ENCODE measurements at places on chromosomes 4 and X.

GRCh38 chrX:17459008-17459611 is 84.1 kb downstream of the NHS start:
- DNase-seq = no peak

- no peak for DNase-seq
Observed at GRCh38 chr4:102868153-102868780, 525 bp upstream of the CISD2 start.

DNA sequence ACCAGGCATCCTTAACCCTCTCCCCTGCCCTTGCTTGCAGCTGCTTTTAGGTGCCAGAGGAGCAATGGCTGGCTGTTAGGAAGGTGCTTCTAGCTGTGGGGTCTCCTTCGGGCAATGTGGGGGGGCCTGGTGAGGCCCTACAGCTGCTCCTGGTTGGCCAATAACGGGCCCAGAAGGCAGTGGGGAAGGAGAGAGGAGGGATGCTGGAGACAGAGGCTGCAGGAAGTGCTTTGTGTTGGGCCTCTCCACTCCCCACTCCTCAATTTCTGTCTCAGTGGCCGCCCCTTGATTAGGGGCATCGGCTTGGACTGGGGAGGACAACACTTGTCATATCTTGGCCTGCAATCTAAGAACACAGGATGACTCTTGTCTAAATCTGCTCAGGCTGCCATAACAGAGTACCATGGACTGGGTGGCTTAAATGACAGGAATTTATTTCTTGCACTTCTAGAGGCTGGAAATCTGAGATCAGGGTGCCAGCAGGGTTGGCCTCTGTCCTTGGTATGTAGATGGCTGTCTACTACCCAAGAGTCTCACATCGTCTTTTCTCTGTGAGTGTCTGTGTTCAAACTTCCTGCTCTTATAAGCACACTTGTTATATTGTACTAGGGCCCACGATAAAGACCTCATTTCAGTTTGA is 374.3 kb downstream of the MID1IP1 start:
- DNase-seq = no peak

DNA sequence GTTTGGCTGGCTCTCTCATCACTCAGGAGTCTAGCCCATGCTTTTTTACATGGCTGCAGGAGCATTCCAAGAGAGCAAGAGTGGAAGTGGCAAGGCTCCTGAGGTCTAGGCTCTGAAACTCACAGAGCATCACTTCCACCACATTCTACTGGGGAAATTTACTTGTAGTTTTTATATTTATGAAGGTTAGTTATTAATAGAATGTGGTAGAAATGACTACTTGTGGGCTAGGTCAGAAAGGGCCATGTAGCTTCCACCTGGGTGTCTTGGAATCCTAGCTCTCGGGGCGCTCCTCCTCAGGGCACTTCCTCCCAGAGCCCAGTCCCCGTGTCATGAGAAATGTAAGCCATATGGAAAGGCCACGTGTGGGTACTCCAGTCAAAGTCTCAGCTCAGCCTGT is 127.0 kb upstream of the CASK start:
- no peak for DNase-seq

- DNase-seq = no peak
Observed at GRCh38 chr4:109719604-109720003, 10.3 kb downstream of the PLA2G12A start.

DNA sequence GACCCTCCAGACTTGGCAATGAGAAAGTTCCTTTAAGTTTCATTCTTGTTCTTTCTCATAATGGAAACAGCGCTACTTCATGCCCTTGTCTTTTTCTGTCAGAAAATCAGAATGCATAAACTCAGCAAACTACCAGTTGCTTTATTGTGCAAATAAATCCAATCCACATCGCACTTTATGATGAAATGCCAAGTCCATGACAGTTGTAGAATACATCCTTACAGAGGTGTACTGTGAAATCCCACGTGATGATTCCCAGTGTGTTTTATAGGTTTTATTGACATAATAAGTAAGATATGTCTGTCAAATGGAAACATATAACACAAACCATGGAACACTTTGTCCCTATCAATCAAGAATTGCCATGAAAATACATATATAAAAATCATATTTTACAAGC is 295.0 kb downstream of the PCDH7 start:
- no peak for DNase-seq

DNA sequence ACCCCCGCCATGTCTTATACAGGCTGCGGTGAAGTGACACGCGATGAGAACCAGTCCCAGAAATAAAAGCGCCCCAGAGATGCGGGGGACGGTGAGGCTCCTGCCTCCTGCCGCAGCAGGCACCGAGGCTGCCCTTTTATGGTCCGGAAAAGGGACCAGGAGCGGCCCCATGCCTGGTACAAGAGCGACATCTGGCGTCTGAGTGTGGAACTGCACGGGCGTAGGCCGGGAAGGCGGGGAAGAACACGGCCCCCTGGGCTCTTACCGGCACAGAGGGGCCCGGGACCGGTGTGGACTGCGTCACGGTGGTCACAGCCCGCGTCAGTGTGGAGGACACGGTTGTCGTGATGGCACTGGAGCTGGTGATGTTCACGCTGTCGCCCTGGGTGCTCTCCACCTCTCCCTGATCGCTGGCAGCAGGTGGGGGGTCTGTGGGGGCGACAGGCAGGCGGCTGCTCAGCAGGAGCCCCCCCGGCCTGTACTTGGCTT is 8.9 kb upstream of the RENBP start:
- peak; percentile 62 for DNase-seq

DNA sequence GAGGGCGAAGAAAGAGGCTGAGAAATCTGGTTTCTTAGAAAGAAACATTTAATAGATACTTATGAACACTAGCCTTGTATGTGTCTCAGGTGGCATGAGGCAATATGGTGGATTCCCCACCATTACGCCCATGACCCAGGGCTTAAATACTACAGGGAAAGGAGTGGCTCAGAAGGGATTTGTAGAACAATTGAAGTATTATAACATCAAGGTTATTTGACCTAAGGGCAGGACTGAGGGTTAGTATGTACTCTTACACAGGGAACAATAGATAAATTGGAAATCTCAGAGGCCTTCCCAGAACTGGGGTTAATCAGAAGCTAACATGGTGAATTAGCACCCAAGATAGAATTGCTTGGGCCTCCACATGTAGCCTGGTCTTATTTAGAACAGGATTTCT is 11.0 kb upstream of the USP46 start:
- no peak for DNase-seq

- peak; percentile 5 for DNase-seq
Observed at GRCh38 chr4:133866328-133866699, 335.3 kb downstream of the PABPC4L start.

DNA sequence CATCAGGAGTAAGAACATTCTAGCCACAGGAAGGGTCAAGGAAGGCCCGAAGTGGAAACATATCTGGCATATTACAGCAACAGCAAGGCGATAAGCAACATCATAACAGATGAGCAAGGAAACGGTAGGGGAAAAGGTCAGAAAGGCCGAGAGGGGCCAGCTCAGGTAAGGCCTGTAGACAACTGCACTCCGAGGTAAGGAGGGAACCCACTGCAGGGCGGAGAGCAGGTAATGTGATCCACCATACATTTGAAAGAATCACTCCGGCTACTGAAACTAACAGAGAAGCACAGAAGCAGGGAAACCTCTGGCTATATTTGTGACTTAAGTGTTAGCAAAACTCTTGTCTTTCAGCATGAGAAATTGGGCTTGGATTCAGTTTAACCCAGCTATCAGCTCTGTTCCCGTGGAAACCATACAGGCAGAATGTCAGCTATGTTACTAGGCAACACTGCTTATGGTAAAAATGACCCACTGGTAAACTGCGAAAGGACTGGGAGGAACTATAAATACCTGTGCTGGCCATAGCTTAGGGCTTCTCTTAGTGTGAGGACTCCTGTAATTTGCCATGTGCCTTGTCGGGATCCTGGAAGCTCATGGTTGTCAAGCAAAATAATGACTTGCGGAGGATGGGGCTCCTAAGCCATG is 31.0 kb downstream of the FRYL start:
- no peak for DNase-seq

DNA sequence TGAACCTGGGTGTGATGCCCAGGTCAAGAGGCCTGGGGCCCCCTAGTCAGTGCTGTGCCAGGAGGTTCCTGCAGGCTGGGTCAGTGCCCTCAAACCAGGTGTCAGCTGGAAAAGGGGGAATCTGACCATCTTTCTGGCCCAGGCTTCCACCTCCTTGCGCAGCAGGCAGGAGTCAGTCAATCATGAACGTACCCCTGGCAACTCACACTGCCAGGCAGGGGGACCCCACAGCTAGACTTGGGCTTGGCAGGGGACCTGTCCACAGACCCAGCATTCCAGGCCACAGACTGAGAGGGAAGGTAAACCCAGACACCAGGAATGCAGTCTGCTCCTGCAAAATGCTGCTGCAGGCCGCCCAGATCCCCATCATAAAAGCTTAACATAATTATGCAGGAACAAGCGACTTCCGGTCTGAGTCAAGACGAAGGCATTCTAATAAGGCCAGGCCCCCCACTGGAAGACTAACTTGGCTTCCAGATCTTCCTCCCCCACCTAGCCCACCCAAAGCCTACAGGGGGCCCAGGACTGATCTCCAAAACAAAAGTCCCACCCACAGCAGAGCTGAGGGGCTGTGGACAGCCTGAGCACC is 156.3 kb downstream of the BCOR start:
- DNase-seq = peak; percentile 38

DNA sequence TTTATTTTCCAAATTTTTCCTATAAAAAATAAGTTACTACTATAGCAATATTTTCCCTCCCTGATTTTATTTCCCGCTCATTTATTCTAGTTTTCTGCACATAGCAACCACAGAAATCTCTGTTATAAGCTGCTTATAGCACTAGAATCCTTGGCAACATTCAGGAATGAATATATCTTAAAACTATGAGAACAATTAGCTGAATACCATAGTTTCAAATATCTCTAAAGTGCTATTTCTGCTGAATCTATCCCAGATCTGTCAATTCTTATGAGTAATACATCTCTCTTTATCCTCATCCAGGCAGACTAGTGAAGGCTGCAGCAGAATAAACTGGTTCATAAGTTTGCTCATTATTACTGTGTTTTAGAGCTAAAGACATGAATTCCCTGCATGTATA is 622.9 kb upstream of the DIPK2B start:
- no peak for DNase-seq

DNA sequence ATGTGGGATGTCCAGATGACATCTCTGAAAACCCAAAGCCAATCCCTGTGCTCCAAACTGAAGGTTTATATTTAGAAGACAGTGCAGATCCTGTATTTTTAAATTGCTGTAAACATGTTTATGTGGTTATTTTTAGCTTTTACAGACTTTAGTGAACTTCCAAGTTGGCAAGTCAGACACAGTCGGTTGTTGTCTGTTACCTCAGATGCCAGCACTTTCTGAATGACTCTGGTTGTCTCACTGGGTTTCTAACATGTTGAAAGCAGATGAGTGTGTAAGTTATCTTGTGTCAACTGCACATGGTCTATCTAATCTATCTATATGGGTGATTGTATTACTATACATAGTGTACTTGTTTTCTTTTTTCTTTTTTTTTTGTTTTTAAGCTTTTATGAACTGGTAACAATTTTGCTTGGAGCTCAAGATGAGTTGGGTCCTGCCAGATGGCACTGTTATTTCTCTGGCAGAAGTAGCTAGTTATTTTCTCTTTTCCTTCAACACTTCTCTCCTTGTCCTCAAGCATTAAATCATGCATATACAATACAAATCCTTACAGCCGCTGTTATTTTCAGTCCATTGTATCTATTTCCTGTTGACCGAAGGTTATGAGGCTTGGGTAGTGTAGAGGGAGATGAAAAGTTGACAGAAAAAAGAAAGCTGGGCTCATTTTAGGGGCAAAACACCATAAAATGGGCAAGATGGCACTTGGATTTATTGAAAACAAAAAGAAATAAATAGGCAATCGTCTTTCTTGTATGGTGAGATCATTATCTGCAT is 66.3 kb downstream of the GAB1 start:
- no peak for DNase-seq

- DNase-seq = peak; percentile 56
Observed at GRCh38 chrX:20362268-20363267, 95.9 kb upstream of the RPS6KA3 start.

DNA sequence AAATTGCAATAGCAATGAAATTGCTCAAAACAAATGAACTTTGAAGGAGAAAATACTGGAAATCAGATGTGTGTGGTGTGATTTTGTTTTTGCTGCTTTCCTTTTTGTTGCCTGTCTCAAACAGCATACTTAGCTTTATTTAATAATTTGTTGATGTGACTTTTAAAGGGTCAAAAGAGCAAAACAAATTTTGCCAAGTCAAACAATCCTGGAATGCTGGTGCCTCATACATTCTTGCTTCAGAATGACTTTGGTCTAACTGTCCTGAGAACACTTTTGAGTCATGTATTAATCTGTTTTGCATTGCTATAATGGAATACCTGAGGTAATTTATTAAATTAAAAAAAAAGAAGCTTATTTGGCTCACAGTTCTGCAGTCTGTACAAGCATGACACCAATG is 3.4 kb downstream of the PF4V1 start:
- DNase-seq = peak; percentile 23

- DNase-seq = peak; percentile 55
Observed at GRCh38 chr4:113828702-113829101, 67.2 kb upstream of the CAMK2D start.

DNA sequence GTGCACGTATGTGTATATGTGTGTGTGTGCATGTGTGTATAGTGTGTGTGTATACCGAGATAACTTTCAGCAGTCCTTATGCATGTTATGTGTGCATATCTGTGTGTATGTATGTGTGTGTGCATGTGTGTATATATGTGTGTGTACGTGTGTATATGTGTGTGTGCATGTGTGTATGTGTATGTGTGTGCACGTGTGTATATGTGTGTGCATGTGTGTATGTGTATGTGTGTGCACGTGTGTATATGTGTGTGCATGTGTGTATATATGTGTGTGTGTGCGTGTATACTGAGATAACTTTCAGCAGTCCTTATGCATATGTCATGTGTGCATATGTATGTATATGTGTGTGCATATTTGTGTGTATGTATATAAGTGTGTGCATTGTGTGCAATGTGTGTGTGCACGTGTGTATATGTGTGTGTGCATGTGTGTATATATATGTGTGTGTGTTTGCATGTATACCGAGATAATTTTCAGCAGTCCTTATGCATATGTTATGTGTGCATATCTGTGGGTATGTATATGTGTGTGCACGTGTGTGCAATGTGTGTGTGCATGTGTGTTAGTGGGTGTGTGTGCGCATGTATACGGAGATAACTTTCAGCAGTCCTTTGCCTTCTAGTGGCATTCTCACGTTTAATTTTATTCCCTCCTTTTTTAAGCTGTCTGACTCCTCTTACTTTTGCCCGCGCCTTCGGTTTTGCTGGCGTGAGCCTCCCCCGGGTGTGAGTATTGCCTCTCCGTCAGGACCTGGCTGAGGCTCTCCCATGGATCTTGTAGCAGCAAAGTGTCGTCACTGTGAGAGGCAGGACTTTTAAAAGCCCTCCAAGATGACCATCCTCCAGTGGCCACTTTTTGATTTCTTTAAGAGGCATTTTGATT is 99.6 kb upstream of the SHOX start:
- no peak for DNase-seq

DNA sequence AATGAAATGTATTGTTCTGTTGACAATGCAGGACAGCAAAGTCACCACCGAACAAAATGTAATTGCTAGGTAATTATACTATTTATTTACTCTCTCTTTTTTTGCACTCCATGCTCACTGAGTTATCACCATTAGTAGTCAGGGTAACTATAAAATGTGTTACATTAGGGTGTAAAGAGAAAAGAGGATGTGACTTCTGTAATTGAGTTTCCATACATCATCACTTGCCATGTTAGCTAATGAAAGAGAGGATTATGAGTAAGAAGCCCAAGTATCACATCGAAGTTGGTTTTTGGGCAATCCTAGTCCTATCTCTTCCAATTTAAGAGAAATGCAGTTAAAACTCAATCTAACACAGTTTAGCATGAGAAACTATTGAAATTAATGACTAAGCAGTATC is 7.6 kb downstream of the ZXDA start:
- no peak for DNase-seq
